Bone marrow (tissue), 2 donors: ENCODE measurements at places on chromosomes 12 and 14.
A peak's percentile ranks its signal among the peaks of the same experiment; 100 is the strongest.

GRCh38 chr14:47252802-47253201 is 422.6 kb downstream of the MDGA2 start:
- peak; percentile 41 for DNase-seq

DNA sequence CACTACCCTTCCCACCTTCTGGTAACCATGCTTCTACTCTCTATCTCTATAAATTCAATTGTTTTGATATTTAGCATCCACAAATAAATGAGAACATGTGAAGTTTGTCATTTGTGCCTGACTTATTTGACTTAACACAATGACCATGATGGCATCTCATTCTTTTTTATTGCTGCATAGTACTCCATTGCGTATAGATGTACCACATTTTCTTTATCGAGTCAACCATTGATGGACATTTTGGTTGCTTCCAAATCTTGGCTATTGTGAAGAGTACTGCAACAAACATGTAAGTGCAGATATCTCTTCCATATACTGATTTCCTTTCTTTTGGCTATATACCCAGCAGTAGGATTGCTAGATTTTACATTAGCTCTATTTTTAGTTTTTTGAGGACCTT is 73.6 kb downstream of the PTPRQ start:
- no peak for DNase-seq

GRCh38 chr14:89252887-89253532 is 164.0 kb downstream of the FOXN3 start:
- no peak for DNase-seq

DNA sequence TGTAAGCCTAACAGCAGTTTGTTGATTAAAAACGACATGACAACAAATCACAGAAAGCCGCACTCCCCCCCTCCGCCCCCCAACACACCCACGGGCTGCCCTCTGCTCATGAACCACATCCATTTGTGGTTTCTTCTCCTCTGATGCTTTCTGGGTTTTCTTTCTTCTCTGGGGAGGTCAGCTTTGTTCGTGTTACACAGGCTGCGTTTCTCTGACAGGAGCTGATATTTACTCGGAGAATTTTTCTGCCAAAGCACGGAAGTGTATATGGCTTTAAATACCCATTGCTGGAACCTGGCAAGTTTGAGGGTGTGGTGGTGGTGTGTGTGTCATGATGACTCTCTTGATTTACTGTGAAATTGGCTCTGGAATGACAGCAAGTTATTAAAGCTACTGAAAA is 883.7 kb upstream of the TMEM132C start:
- DNase-seq = no peak

DNA sequence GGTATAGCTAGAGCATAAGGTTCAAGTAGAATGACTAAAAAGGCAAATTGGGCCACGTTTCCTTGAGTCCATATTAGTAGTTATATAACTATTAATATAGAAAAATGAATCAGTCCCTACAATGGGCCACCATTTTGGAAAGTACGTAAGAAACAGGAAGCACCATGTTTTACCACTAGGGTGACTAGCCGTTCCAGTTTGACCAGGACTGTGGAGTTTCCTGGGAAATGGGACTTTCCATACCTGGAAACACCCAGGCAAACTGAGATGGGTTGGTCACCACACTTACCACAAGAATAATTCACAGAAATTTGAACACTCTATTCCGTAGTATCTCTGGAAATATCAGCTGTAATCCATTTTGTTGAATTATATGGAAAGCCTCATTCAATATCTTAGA is 2.1 kb upstream of the MAGOHB start:
- no peak for DNase-seq

DNA sequence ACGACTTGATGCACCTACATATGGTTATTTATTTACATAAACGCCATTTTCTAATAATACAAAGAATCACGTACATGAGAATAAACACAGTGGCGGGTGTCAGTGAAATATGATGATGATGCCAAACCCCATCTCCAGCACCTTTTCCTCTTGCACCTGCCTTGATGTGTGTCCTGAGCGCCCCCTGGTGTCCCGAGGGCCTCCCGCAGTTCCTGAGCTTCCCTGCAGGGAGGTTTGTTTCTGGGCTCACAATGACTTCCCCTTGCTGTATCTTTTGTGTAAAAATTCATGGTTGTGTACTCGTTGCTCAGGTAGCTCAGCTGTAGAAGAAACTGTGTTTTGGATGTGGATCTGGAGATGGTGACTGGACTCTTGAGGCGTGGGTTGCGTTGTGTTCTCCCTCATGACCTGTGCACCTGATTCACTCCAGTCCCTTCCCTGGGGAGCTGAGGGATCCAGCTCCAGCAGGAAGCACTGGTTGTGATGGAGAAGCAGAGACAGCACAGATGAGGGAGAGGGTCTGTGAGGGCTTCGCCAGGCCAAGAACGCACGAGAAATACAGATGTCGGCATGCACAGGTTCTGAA is 1037.8 kb downstream of the TMEM121 start:
- no peak for DNase-seq

DNA sequence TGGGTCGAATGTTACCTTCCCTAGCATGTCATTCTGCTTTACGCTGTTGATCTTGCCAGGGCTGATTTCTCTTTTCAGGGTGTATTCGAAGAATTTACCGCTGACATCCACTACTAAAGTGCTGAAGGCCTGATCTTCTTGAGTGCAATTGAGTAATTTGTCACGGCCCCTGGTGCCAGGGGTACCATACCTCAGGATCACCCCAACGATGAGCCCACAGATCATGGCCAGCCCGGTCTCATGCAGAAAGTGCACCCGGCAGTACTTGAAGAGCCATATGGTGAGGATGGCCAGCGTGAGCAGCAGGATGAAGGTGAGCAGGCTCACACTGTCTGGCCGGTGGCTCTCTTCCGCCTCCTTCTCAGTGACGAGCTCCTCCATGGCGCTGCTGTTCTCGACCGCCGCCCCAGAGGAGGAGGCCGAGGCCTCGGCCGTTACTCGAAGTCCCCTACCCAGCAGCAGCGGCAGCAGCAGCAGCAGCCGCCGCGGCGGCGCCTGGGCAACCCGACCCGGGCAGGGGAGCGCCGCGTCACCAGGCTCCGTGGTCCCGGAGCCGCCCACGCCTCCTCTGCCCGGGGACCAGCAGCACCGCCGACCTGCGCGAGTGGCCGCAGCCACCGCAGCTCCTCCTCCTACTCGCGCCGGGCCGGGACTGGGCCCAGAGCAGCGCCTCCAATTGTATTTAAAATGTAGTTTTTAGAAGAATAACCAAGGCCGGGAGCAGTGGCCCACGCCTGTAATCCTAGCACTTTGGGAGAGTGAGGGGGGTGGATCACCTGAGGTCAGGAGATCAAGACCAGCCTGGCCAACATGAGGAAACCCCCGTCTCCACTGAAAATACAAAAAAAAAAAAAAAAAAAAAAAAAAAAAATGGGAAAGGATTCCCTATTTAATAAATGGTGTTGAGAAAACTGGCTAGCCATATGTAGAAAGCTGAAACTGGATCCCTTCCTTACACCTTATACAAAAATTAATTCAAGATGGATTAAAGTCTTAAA is 58.5 kb upstream of the TMPO start:
- DNase-seq = no peak

GRCh38 chr12:116278667-116279066 is 1.2 kb upstream of the MED13L start:
- no peak for DNase-seq

- DNase-seq = no peak
Observed at GRCh38 chr12:113250045-113250444, 28.8 kb downstream of the TPCN1 start.

DNA sequence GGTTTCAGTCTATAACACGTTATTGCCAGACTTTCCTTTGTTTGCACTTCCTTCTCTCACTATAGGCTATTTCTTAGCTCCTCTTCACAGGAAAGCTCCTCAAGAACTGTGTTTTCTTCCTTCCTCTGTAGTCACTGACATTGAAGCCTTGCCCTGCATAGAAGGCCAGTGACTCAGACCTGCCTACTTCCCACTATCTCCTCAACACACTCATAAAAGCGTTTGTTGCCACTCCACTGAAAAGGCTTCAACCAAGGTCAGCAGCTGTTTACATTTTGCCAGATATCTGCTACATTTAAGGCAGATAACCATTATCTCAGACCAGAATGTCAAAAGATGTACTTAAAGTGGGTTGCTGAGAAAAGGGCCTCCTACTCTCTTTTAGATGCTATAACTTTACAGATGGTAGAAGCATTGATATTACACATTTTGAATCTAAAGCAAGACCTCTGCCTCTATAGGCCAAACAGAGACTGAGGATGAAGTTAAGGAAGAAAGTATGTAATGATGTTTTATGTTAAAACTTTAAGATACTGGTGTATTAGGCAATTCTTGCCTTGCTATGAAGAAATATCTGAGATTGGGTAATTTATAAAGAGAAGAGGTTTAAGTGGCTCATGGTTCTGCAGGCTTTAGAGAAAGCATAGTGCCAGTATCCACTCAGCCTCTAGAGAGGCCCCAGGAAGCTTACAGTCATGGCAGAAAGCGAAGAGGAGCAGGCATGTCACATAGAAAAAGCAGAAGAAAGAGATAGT is 233.3 kb upstream of the FLRT2 start:
- no peak for DNase-seq

DNA sequence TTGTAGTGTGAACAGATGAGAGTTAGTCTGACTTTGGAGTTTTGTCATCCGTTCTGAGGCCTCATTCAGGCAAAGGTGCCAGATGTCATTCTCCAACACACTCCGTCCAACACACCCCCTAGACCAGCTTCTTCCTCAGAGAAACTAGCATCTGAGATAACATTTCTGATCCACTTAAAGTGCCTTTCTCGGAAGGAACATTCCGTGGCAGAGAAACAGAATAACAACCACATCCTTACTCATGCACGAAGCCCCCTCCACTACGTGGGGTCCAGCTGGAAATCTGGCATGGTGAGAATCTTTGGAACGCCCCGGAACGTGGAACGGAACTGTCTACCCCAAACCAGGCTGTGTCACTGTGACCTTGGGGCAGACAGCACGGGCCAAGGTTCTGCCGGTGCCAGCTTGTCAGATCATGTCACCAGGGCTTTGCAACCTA is 17.0 kb upstream of the BCL7A start:
- no peak for DNase-seq

DNA sequence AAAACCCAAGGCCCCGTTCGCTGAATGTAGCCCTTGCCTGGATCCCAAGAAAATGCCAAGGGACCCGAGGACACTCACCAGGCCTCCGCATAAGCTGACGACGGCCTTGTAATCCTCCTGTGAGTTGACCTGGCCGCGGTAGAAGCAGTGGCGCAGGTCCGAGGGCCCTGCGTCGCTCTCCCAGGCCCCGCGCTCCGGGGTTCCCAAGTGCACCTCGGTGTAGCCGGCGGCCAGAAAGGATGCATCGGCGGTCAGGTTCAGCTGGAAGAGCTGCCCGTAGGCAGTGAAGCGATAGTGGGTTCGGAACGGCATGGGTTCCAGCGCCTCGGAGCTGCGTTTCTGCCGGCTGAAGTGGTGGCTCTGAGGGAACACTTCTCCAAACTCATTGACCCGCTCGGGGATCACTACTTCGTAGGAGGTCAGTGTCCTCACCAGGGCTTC is 1.2 kb downstream of the ADAMTS20 start:
- no peak for DNase-seq

GRCh38 chr14:90547968-90548367 is 151.1 kb downstream of the CALM1 start:
- DNase-seq = no peak

- no peak for DNase-seq
Observed at GRCh38 chr12:66268562-66268961, 33.7 kb upstream of the HELB start.

- no peak for DNase-seq
Observed at GRCh38 chr12:101877806-101878242, 444 bp downstream of the DRAM1 start.

GRCh38 chr12:26572137-26572536 is 260.9 kb downstream of the ITPR2 start:
- no peak for DNase-seq

DNA sequence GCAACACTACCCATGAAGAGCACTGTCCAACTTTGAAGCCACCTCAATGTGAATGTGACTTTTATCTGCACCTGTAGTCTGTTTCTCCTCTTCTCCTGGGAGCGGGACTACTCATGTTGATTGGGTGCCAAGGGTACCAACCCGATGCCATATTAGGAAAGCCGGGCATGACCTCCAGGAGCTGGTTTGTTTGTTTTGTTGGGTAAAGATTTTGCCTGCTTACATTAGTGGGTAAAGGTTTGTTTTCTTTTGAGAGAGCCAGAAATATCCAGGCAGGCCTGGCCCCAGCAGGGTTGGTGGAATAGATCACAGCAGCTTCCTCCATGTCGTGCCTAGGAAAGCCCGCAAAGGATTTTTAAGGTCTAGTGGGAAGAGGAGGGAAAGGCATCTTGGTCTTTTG is 19.7 kb upstream of the ITPK1 start:
- DNase-seq = no peak

DNA sequence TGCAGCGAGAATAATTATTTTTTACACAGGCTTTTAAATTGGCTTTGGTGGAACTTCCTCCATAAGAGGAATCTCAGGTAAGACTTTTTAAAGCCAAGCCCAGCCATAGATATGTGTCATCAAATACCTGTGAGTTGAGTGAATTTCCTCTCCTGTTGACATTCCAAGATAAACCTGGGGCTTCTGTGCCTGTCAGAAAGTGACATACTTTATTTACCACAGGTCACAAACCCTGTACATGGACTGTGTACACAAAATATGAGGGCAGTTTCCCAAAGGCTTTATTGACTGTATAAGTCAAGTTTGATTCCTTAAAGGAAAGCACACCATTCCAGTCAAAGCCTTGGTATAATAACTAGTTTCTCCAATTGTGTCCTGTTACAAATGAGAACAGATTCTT is 25.9 kb upstream of the SRSF5 start:
- DNase-seq = no peak

DNA sequence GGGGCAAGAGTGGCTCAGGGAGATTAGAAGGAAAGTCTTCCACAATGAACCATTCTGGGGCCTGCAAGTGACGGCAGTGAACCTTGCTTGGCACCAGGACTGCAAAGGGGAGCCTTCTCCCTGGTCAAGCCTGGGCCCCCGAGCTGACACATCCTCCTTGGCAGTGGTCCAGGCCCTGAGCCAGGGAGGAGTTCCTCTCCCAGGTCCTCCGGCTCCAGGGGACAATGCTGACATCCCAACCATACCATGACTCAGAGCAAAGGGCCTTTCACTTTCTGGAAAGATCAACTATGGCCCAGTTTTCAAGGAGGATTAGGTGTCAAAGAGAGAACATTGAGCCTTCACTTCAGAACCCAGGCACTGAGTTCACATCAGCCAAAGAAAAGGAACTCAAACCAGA is 756.5 kb upstream of the TBX3 start:
- DNase-seq = no peak

DNA sequence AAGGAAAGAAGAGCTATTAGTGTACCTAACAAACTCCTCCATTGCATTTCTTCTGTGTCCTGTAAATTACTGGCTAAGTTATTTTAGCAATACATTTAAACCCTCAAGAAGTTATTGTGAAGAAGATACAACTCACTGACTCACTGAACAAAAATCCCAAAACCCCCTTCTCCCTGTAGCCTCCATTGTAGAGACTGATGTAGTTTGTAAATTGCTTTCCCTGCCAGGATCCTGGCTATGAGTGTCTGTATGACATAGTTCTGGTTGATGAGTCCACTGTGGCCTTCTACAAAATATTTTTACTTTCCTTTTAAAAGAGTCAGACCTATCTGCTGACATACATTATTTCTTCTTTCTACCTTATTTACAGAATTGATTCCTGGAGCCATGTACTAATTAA is 155.6 kb downstream of the SLC6A15 start:
- DNase-seq = no peak

GRCh38 chr12:100127766-100128511 is 14.7 kb downstream of the BLTP3B start:
- no peak for DNase-seq
